ENCODE measurements at places on chromosomes 2 and 18.

DNA sequence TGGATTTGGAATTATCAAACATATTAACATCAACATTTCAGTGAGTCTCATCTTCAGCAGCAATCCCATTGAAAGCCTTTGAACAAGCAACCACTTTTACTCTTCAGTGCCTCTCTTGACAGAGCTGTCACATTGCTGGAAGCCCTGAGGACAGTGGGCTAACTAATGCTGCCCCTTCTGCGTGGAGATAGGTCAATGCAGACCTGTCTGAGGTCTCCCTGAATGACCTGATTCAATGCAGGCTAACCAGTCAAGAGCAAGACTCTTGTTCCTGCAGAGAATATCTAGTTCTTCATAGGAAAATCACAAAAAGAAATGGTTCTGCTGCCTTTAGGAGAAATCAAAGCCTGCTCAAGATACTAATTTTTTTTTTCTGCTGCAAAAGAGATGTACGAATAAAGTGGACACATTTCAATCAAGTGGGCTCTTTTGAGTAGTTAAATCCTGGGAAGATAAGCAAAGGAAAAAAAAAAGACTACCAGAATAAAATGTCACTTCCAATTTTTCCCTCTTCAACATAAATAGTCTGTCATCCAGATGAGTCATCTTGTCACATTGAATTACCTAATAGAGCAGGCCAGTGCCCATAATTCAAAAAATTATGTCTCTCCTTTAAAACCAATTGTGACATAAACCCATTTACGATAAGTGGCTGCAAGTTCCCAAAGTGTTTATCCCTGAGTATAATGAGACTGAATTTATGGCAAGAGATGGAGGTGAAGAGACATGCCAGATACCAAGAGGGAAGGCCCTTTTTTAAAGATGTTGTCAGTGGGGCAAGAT, 1269.0 kb upstream of the DDX18 start:
- no peak overlapping the region for H3K27ac ChIP-seq
- H3K27me3 ChIP-seq = no peaks in the 10 kb centered on the region
- H3K4me1 ChIP-seq = no peaks in the 10 kb centered on the region
- H3K4me3 ChIP-seq = no peak overlapping the region
- DNase-seq = no peak

GRCh38 chr18:37184209-37184868, 355.4 kb downstream of the KIAA1328 start:
- H3K27ac ChIP-seq = no peak overlapping the region
- H3K4me3 ChIP-seq = no peak overlapping the region
- no peaks in the 10 kb centered on the region for H3K27me3 ChIP-seq
- no peak for DNase-seq
- H3K36me3 ChIP-seq = no peaks in the 10 kb centered on the region

DNA sequence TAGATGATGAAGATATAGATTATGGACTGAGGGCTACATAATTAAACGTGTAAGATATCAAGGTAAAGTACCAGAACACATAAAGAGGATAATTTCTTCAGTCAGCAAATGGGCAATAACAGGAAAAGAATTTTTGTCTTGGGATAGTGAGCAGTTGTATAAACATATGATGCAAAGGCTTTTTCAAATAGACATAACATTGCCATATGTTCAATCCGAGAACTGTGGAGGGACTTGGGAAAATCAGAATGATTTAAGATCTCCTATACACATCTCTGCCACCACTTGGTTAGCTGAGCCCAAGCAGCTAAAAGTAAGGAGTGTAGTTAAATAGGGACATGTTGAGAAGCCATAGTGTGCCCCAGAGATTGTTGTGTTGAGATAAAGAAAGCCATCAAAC, 287.6 kb upstream of the ZNF521 start:
- no peak overlapping the region for H3K4me3 ChIP-seq
- H3K4me1 ChIP-seq = no peaks in the 10 kb centered on the region
- no peak overlapping the region for H3K27ac ChIP-seq
- no peaks in the 10 kb centered on the region for H3K36me3 ChIP-seq

GRCh38 chr2:200748779-200749178, 62.9 kb upstream of the BZW1 start:
- H3K27ac ChIP-seq = no peak overlapping the region
- no peak for DNase-seq
- no peak overlapping the region for H3K4me3 ChIP-seq
- no peaks in the 10 kb centered on the region for H3K4me1 ChIP-seq
- H3K36me3 ChIP-seq = no peaks in the 10 kb centered on the region

- H3K27me3 ChIP-seq = no peaks in the 10 kb centered on the region
- H3K36me3 ChIP-seq = no peaks in the 10 kb centered on the region
- no peak for DNase-seq
- H3K4me3 ChIP-seq = no peak overlapping the region
Observed at GRCh38 chr2:100544911-100545596, 17.7 kb upstream of the PDCL3 start.

DNA sequence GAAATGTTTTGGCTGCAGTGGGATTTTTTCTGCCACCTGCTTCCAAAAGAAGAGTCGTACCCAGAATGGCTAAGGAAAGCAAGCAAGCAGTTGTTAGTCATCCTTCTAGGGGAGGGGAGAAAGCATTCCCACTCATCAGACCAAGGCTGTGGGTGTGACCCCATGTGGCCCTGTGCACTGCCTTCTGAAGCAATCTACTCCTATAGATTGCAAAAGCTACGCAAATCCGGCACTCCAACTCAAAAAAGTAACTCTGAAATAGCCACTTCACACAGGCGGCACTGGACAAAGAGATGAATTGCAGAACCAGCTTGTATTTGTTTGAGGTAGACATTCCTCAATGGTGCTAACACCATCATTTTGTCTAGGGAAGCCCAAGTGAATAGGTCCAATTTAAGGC, 44.3 kb downstream of the ST3GAL5 start:
- no peak for DNase-seq
- peaks cover 61% of the 10 kb centered on the region for H3K36me3 ChIP-seq
- H3K27me3 ChIP-seq = no peaks in the 10 kb centered on the region
- no peak overlapping the region for H3K27ac ChIP-seq
- H3K4me3 ChIP-seq = no peak overlapping the region

- no peaks in the 10 kb centered on the region for H3K4me1 ChIP-seq
- no peaks in the 10 kb centered on the region for H3K27me3 ChIP-seq
- no peak for DNase-seq
- H3K27ac ChIP-seq = no peak overlapping the region
Observed at GRCh38 chr18:22106536-22107292, 62.7 kb upstream of the GATA6 start.

GRCh38 chr2:232721261-232721660, 24.1 kb downstream of the GIGYF2 start:
- no peak for DNase-seq
- H3K36me3 ChIP-seq = peaks cover 19% of the 10 kb centered on the region
- H3K4me1 ChIP-seq = peaks cover 14% of the 10 kb centered on the region
- H3K27me3 ChIP-seq = no peaks in the 10 kb centered on the region
- no peak overlapping the region for H3K4me3 ChIP-seq
- peak overlapping the region; percentile 21 for H3K27ac ChIP-seq

DNA sequence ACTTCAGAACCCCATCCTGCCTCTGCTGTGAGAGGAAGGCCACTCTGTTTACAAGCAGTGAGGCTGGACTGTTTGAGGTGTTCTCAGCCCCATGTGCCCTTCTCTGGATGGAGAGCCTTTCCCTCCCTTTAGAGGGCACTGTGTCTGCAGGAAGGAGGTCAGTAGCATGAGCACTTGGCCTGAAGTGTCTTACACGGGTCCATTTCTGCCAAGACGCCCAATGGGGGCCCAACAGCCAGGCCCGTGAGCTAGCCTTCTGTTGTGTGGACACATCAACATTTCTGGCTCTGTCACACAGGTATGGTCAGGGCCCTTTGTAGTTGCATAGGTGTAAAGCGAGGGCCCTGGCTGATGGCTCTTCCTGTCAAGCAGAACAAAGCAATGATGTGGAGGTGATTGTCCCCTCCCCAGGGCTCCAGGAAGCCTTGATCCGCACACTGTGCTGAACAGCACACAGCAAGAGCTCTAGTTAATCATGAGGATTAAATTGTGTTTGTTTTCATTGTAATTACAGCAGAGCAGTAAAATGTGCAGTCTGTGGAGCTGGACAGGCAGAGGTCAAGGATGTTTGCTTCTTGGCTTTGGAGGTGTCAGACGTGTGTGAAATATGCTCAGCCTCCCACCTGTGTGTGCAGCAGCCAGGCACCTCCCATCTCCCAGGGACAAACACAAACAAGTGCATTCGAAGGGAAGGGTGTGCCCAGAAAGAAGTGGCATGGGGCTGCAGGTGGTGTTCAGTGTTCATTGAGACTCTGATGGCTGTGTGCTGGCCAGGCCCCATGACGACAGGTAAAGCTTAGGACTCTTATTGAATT, 132.1 kb downstream of the SH3RF3 start:
- DNase-seq = no peak
- no peak overlapping the region for H3K4me3 ChIP-seq
- H3K27ac ChIP-seq = no peak overlapping the region
- H3K36me3 ChIP-seq = no peaks in the 10 kb centered on the region
- H3K27me3 ChIP-seq = no peaks in the 10 kb centered on the region

- H3K27me3 ChIP-seq = no peaks in the 10 kb centered on the region
- no peak overlapping the region for H3K27ac ChIP-seq
- H3K4me1 ChIP-seq = no peaks in the 10 kb centered on the region
- no peak overlapping the region for H3K4me3 ChIP-seq
- H3K36me3 ChIP-seq = no peaks in the 10 kb centered on the region
Observed at GRCh38 chr18:67864677-67865340, 348.3 kb upstream of the DSEL start.

DNA sequence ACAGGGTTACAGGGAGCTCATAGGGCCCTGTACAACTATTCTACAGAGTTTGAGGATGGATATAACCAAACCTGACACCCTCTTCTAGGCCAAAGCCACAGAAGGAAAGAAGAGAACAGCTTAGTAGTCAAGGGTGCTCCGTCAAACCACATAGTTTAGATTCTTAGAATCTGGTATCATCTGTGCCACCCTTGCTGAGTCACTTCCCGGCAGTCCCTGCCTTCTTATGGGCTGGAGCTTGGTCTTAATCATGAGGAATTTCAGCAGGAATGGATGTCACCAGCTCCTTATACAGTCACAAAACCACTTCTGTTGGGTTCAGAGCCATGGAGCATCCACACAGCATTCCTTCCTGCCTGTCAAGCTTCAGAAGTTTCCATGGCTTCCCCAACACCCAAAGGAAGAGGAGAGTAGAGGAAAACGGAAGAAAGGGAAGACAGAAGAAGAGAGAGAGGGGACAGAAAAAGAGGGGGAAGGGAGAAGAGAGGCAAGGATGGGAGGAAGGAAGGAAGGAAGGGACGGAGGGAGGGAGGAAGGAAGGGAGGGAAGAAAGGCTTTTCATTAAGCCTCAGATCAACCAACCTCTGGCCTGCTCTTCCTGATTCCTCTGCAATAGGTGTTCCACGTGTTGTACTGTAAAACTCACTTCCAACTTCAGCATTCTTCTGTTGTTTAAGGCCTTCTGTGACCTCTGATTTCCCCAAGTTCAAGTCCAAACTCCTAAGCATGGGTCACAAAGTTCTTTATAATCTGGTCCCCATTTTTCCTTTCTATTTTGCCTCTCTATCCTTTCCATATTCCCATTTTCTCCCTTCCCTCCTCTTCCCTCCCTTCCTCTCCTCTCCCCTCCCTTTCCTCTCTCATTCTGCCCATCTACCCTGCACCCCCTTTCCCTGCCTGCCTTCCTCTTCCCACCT, 246.1 kb upstream of the TNP1 start:
- H3K27me3 ChIP-seq = no peaks in the 10 kb centered on the region
- H3K36me3 ChIP-seq = no peaks in the 10 kb centered on the region
- DNase-seq = no peak
- no peak overlapping the region for H3K4me3 ChIP-seq
- no peak overlapping the region for H3K27ac ChIP-seq

DNA sequence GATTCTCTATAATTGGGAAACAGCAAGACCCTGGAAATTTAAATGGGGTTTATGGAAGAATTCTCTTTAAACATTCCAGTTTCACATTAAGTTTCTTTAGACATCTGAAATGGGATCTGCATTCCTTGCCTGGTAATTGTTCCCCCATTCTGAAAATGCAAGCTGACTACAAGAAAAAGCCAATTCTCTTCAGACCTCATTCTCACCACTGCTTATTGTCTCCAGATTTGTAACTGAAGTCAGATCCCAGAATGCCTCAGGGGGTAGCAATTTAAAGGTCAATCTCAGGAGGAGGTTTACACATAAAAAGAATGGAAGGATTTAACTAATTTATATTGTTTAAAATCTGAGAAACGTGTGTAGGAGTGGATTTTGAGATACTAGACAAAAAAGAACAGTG, 41.2 kb downstream of the COL3A1 start:
- H3K27ac ChIP-seq = no peak overlapping the region
- H3K36me3 ChIP-seq = no peaks in the 10 kb centered on the region
- no peaks in the 10 kb centered on the region for H3K4me1 ChIP-seq
- no peaks in the 10 kb centered on the region for H3K27me3 ChIP-seq
- H3K4me3 ChIP-seq = no peak overlapping the region

DNA sequence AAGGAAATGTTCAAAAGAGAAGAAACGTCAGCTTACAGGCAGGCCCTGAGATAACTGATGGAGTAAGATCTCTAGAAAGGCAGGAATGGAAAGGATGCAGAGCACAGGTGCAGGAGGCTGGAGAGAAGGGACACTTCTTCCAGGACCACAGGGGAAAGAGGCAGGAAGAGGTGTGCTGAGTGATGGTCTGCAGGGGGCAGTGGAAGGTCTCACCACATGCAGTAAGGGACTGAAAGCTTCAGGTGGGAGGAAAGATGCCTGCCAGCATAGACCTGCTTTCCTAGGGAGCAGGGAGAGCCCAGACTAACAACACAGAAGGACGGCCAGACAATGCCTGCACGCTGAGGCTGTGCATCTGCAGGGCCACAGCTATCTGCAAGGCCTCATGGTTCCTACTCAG, 156.8 kb downstream of the L3MBTL4 start:
- H3K36me3 ChIP-seq = no peaks in the 10 kb centered on the region
- no peak overlapping the region for H3K27ac ChIP-seq
- H3K4me1 ChIP-seq = no peaks in the 10 kb centered on the region

GRCh38 chr2:20781656-20782265, 41.1 kb downstream of the LDAH start:
- no peaks in the 10 kb centered on the region for H3K4me1 ChIP-seq
- no peak overlapping the region for H3K27ac ChIP-seq
- peaks cover 3% of the 10 kb centered on the region for H3K36me3 ChIP-seq
- no peak for DNase-seq
- H3K27me3 ChIP-seq = no peaks in the 10 kb centered on the region
